ENCODE measurements at places on chromosomes 7 and 10. TPM values are rescaled to one million over a fixed set of nuclear protein-coding genes. Genes with fewer than 3 reads are reported as not detected.

The AASS gene
- 4.9 TPM for polyA plus RNA-seq

The RADIL gene
- 1.7 TPM for polyA plus RNA-seq

The ZNF273 gene
- polyA plus RNA-seq = 1.7 TPM

The APBB1IP gene
- polyA plus RNA-seq = 4.1 TPM

DNA sequence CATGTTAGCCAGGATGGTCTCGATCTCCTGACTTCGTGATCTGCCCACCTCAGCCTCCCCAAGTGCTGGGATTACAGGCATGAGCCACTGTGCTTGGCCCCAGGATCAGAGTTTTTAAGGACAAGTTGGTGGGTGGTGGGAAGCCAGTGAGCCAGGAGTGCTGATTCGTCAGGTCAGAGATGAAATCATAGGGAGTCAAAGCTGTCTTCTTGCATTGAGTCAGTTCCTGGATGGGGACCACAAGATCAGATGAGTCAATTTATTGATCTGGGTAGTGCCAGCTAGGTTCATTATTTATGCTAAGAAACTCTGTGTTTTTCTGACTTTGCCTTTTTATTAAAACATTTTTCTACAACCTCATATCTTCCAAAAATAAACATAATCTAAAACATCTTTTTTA, 423.8 kb downstream of the ARL4A start:
- no peak for DNase-seq

- DNase-seq = no peak
These were observed 71.6 kb downstream of the AKR1C4 start for GRCh38 chr10:5268234-5268633.

DNA sequence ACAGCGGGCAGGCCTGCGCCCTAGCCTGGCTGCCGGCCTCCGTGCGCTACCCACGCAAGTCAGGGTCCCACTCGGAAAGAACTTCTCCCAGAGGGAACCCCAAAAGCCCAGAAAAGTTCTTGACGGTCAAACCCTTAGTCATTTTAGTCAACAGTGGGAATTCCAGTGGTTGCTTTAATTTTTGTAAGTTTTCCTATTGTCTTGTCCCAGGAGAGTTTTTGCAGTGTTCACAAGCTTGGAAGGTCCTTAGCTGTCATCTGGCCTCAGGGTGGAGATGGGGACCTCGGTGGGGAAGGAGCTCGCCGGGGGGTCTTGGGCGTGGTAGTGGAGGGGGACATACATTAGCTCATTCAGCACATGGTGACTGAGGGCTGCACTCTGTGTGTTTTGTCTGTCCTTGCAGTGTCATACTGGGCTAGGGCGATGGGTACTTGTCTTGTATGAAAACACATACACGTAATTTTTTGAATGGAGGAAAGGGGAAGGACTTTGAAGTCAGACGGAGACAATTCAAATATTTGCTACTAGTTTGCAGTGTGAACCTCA, 736 bp downstream of the MINDY4 start:
- DNase-seq = no peak

DNA sequence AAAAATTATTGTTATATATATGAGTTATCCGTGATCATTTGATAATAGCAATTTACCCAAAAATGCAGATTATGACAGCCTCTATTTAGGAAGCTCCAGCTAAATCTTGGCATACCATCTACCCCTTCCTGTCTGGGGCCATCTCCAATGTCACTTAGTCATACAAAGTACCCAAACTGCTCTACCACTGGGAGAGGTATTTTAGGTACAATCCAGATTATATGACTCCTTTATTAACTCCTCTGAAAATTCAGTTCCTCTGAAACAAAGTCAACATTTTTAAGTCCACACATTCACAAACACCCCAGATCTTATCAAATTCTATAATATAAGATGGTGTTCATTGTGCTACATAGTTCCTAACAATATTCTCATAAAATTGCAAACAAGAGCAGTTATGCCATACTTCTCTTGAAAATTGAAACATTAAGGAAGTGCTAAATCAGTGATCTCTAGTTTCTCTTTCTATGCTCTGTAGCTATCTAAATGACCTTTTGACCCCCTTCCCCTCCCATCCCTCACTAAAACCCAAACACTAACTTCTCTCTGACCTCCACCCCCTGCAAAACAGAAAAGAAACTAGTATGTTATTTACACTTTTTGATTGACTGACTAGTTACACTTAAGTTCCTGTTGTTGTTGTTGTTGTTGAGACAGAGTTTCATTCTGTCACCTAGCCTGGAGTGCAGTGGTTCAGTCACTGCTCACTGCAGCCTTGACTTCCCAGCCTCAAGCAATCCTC, 16.4 kb downstream of the HOXA1 start:
- no peak for DNase-seq

DNA sequence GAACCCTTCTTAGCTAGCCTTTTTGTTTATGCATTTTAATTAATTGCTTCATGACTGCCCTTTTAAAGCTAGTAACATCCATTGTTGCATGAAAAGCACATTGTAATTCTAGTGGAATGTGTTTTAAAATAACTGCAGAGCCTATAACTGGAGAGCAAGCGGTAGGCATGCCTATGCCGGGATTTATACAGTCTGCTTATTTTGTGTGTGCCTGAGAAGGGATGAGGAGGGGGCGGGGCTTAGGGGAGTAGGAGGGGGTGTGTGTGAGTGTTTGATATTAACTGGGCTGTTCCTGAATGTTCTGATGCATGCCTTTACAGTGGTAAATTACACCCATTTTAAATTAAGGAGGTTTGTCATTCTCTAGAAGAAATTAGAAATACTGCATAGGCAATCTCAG, 208.1 kb downstream of the TCF7L2 start:
- peak; percentile 88 for DNase-seq

DNA sequence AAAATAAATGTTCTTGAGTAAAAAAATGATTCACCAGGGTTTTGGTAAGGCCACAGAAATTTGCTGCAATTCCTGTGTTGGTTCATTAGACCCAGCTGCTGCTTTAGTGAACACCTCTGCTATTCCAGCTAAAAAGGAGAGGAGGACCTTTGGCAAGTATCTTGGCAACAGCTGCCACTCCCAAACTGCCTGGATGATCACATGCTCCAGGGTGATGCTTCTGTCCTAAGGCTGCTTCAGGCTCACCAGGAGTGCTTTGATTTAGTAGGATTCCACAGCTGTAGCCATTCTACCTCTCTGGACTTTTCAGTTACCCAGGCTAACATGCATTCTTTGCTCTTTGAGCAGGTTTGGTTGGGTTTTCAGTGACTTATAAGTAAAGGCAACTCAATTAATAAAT, 82.6 kb upstream of the NPVF start:
- DNase-seq = no peak

GRCh38 chr7:158518980-158519632, 68.5 kb downstream of the PTPRN2 start:
- DNase-seq = no peak

- DNase-seq = peak; percentile 73
These were observed 1156.3 kb downstream of the SORCS3 start for GRCh38 chr10:105797234-105797890.

- DNase-seq = no peak
These were observed 389.9 kb upstream of the SEMA3C start for GRCh38 chr7:81308643-81309322.

DNA sequence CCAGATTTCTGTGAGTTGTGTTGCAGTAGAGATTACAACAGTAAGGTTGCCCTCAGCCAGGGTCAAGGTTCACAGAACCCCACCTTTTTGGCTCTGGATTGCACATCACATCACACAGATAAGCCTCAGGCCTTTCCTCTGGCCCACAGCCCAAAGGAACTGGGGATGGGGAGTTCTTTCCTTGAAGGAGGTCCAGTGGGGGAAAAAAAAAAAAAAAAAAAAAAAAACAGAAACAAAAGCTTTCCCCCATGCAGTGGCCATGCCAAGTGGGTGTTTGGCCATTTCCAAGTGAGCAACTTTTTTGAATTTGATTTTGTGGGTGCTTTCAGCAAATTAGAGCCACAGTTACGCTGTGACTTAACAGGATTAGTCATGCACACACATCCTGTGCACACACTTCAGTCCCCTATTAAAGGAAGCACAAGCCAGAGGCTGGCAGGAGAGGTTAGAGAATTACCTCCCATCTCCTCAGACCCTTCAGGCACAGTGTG, 79.3 kb upstream of the NANOS1 start:
- no peak for DNase-seq

DNA sequence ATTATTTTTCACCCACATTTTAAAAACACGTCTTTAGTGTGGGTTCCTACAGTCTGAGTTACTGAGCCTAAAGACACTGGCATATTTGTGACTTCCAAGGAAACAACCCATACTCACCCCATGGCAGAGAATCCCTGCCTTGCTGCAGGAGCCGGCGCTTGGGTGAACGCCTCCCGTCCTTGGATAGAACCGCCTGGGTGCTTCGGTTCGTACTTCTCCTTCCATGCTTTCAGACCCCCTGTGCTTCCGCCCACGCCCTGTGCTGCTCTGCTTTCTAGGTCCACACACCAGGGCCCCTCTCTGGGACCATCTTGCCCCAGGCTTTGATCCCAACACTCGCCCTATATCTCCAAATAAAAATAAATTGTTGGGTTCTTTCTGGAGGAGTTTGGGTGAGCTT, 125.8 kb downstream of the PTPRN2 start:
- DNase-seq = peak; percentile 42

DNA sequence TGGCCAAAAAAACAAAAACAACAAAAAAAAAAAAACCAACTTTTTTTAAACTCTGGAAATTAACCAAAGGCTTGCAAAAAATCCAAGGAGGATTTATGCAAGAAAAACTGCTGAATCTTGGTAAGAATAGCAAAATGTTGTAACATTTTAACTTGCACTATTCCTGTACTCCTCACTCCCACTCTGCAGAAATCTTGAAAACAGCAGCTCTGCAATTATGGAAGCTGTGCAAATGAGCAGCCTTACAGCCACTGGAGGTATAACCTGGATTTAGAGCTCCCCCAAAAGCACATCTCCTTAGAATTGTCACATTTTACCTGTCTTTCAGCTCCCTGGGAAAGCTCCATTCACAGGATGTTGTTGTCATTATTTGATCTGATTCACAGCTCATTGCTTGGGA, 41.8 kb upstream of the LRGUK start:
- no peak for DNase-seq

DNA sequence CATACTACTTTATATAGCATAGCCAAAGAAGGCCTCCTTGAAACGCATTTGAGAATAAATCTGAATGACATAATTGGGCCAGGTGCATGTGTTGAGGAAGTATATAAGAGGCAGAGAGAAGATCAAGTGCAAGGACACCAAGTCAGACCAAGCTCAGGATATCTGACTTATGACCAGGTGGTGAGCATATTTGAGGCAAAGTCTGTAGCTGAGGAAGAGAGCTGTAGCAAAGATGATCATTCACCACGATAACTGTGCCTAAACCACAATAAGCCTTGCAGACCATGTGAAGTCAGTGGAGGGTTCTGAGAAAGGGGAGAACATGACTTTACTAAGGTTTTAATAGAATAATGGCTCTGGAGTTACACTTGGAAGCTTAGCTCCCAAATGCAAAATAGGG, 292.3 kb downstream of the SORCS1 start:
- no peak for DNase-seq
